ENCODE measurements at places on chromosomes 1 and 21.

GRCh38 chr1:180282401-180283044, 52.5 kb downstream of the LHX4 start:
- no peak for DNase-seq

- no peak for DNase-seq
Measured at GRCh38 chr1:231236938-231237337, 4.1 kb upstream of the GNPAT start.

GRCh38 chr1:59193443-59194093, 103.3 kb upstream of the FGGY start:
- no peak for DNase-seq

DNA sequence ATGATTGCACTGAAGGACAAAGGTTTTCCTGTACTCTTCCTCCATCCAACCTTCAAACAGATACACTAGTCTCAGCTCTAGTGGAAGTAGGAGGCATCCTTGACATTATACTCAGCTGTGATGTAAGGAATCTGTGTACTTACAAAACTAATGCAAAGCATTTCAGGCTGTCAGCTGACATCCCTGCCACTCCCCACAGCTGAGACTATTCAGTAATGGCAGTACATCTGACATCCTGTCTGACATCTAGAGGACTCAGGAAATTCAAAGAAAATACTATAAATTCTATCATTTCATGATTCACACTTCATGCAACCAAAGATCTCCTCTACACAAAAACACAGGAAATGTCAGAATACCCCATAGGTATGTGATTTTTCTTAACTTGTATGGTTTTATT, 325.8 kb downstream of the SMYD3 start:
- DNase-seq, result no peak

DNA sequence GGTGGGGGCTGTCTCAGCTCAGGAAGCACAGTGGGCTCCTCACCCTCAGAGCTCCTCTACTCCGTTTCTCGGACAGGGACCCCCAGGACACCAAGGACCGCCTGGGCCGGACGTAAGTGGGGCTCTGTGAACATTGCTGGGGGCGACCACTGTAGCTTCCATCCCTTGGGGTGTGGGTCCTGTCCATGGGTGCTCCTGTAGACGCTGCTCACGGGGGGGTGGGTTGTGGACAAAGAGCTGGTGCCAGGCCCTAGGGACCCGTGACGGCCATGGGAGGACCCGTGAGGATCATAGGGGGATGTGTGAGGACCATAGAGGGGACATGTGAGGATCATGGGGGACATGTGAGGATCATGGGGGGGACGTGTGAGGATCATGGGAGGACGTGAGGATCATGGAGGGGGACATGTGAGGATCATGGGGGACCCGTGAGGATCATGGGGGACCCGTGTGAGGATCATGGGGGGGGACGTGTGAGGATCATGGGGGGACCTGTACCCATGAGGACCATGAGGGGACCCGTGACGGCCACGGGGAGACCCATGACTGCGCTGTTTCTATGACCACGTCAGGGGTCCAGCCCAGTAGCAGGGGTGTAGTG, 18.1 kb downstream of the COL6A1 start:
- DNase-seq, result no peak
